Naive thymus-derived CD4-positive, alpha-beta T cell (primary cell): ENCODE measurements at places on chromosomes 3 and 15. TPM values are rescaled to one million over a fixed set of nuclear protein-coding genes. Genes with fewer than 3 reads are reported as not detected.

The CCR3 gene
- not detected for polyA plus RNA-seq

The RAB11A gene
- 213 TPM for polyA plus RNA-seq

- no peaks in the 10 kb centered on the region for H3K27me3 ChIP-seq
- no peaks in the 10 kb centered on the region for H3K4me1 ChIP-seq
- no peak for DNase-seq
- H3K36me3 ChIP-seq = no peaks in the 10 kb centered on the region
- H3K4me3 ChIP-seq = no peak overlapping the region
- no peak overlapping the region for H3K27ac ChIP-seq
These were observed 13.8 kb upstream of the SNRPA1 start for GRCh38 chr15:101308604-101309435.

DNA sequence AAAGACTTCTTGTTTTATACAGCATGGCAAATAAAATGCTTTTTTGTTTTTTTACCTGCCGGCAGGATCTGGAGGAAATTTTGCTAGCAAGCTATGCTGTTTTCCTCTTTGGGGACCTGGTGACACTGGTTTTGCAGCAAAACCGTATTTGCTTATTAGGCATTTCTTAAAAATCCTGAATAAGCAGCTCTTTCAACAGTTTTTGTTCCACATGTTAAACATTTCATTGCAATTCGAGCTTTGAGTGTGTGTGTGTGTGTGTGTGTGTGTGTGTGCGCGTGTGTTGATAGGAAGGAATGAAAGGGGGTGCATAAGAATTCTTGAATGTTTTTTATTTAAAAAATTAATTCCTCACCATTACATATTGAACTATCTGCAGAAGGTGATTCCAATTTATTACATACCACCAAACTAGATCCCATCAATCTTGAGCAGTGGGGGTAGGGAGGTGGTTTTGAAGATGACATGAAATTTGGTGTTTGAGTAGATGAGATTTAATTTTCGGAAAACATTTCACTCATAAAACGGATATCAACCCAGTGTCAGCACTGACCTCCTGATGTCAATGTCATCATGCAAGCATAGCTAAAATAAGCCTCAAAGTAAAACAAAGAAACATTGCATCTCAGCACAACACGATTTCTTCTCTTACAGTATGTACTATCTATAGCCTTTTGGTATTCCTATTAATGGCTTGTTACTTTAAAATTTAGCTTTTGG, 17.3 kb downstream of the ZBTB38 start:
- no peak overlapping the region for H3K27ac ChIP-seq
- H3K4me3 ChIP-seq = no peak overlapping the region
- H3K4me1 ChIP-seq = no peaks in the 10 kb centered on the region
- no peak for DNase-seq

DNA sequence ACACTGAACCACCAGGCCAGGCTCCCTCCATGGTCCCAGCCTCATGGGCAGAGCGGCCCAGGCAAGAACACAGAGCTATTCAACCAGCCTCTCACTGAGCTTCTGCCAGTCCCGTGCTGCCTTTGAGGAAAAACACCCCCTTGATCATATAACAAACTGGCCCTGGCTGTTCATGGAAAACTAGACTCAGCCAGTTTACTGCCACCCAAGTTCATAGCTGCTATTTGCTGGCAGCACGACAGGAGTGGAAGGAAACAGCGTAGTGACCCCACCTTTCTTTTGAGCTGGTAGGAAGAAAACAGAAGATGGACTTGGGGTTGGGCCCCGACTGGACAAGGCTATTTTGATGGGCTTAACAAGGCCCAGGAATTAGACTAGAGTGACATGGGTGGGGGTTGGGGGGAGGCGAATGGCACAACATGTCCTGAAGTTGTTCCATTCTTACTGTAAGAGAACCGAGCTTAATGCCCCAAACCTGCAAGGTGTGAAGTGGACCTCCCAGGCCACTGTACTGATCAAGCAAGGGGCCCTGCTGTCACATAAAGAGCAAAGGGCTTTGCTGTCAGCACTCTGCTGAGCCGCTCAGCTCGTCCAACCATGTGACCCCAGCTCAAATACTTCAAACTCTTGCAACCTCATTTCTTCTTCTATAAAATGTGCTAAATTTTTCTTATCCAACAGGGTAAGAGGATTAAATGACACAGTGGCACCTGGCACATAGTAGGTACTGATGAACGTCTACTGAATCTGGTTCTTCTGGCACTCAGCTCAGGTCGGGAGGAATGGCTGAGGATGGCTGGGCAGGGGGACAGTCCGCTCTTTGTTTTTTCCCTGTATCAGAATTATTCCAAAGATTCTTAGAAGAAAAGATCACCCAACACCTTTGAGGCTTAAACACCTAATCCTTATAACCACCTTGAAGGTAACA, 1.6 kb downstream of the FBXL22 start:
- peaks cover 19% of the 10 kb centered on the region for H3K4me1 ChIP-seq
- H3K27me3 ChIP-seq = no peaks in the 10 kb centered on the region
- H3K36me3 ChIP-seq = no peaks in the 10 kb centered on the region

DNA sequence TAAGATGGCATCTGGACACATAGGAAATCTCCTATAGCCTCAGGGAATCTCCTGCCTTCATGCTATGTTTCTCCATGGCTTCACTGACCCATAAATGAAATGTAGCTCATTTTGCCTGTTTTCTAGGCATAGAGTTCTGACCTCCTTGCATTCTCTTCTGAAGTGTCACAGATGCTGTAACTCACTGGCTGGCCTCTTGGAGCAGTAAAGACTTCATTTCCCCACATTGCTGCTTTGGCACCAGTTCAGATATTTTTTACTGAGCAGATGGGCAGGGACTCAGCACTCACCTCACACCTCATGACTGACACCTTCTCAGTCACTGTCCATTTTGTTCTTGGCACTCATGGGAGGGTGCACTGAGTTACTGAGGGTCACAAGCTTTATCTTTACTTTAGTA, 286.7 kb upstream of the TGFBR2 start:
- H3K4me1 ChIP-seq = peaks cover 15% of the 10 kb centered on the region
- H3K27ac ChIP-seq = no peak overlapping the region
- no peaks in the 10 kb centered on the region for H3K27me3 ChIP-seq
- no peaks in the 10 kb centered on the region for H3K36me3 ChIP-seq
- no peak overlapping the region for H3K4me3 ChIP-seq
- DNase-seq = peak; percentile 72

- DNase-seq = no peak
- H3K4me3 ChIP-seq = no peak overlapping the region
- no peaks in the 10 kb centered on the region for H3K36me3 ChIP-seq
- no peaks in the 10 kb centered on the region for H3K27me3 ChIP-seq
These were observed 16.9 kb upstream of the SPATA12 start for GRCh38 chr3:57043518-57043917.

GRCh38 chr15:72288796-72289596, 16.6 kb upstream of the PARP6 start:
- H3K4me1 ChIP-seq = no peaks in the 10 kb centered on the region
- H3K4me3 ChIP-seq = no peak overlapping the region
- no peaks in the 10 kb centered on the region for H3K36me3 ChIP-seq
- no peak for DNase-seq
